ENCODE measurements at places on chromosomes 6 and 20. TPM values are rescaled to one million over a fixed set of nuclear protein-coding genes. Genes with fewer than 3 reads are reported as not detected.
A peak's percentile ranks its signal among the peaks of the same experiment; 100 is the strongest.

The HLA-F gene
- total RNA-seq, result 76.2 TPM

GRCh38 chr20:11246251-11246775 is 572.5 kb upstream of the JAG1 start:
- DNase-seq, result no peak

The HINT3 gene
- 22.3 TPM for total RNA-seq

- no peak for DNase-seq
Observed at GRCh38 chr6:156850353-156850752, 73.2 kb downstream of the ARID1B start.

The NNAT gene
- total RNA-seq, result 14.6 TPM

DNA sequence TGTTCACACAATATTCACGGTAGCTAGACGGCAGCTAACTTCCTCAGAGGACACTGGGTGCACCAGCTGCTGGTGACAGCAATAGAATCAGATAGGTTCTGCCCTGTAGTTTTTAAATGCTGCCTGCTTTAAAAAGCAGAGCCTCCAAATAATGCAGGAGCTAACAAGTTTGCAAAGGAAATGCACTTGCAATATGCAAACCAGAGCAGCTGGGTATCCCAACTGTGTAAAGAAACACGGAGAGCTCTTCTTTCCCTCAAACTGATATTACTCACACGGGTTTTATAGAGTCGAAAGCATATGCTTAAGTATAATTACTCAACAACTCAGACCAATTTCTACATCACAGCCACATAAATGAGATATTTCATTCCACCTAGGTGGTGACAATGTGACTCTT is 432.7 kb downstream of the TFAP2A start:
- DNase-seq, result no peak

DNA sequence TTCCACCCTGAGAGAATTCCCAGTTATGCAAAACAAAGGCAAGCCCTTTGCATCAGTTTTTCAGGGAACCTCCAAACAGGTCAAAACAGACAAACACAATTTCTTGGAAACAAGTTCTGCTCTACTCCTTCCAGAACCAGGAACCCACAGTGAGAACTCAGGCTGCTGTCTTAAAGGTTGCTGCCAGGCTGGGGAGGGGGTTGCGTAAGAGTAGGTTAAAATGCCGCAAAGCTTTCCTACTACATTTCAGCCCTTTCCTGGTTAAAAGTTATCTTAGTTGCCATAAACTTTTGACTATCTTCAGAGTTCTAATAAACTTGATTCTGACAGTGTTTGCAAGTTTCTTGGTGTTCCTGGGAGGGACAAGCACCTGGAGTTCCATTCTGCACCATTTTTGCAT is 33.8 kb downstream of the KPNA5 start:
- no peak for DNase-seq

DNA sequence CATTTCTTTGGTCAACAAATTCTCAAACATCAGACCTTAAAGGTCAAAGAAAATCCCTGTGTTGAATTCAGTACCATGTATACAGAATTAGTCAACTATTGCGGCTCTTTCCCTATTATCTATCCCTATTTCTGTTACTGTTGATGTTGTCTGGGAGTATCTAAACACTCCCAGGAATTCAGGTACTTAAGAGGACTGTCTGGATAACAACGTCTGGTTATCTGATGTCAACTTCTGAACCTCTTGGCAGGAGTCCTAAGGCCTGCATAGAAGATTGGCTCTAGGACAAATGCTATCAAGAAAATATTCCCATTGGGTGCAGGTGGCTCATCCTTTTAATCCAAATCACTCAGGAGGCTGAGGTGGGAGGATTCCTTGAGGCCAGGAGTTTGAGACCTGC is 255.6 kb downstream of the KHDC1L start:
- no peak for DNase-seq

The NRN1 gene
- 9.4 TPM for total RNA-seq

DNA sequence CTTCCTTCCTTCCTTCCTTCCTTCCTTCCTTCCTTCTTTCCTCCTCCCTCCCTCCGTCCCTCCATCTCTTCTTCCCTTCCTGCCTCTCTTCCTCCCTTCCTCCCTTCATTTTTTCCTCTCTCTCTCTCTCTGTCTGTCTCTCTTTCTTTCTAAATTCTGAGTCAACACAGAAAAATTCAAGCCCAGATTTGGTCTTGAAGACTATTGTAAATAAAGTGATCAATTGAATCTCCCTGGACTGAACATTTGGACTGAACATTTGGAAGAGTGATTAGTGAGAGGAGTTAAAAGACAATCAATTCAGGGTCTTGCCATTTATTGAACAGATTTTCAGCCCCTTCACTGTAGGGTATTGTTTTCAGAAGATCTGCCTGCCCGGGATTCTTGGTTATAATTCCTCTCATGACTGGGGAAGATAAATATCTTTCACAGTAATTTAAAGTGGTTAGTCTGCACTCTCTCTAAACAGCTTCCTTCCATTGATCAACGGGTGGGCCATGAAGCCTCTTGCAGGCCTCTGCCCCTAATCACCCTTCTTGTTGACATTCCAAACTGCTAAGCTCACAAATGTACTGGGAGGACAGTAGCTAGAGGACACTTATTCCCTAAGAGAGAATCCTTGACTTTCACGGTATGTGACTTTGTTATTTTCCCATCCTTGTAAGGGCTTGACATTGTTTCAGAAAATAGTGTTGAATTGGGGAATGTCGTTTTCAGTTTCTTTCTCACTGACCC is 101.7 kb upstream of the BMP2 start:
- DNase-seq, result no peak

The VWA7 gene
- 14.2 TPM for total RNA-seq

GRCh38 chr6:55016261-55016660 is 158.1 kb upstream of the HCRTR2 start:
- DNase-seq, result no peak

DNA sequence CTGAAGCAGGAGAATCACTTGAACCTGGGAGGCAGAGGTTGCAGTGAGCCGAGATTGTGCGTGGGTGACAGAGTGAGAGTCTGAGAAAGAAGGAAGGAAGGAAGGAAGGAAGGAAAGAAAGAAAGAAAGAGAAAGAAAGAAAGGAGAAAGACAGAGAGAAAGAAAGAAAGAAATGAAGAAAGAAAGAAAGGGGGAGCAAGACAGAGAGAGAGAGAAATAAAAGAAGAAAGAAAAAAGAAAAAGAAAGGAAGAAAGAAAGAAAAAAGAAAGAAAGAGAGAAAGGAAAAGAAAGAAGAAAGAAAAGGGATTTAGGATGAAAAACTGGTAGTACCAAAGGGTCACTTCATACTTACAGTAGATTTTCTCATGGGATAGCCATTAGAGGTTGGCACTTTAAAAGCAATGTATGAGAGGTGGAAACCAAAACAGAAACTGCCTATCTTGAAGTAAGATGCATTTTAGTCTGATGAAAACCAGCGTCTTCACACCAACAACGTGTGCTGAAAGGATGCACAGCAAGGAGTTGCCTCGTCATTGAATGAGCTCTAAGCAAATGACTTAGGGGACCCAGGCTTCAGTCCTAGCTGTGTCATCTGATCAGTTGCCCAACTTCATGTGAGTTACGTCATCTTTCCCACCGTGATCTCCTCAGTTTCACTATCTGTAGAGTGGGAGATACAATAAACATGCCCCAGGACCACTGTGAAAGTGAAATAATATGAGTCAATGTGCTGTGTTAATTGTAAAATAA is 133.9 kb upstream of the NEDD9 start:
- no peak for DNase-seq

DNA sequence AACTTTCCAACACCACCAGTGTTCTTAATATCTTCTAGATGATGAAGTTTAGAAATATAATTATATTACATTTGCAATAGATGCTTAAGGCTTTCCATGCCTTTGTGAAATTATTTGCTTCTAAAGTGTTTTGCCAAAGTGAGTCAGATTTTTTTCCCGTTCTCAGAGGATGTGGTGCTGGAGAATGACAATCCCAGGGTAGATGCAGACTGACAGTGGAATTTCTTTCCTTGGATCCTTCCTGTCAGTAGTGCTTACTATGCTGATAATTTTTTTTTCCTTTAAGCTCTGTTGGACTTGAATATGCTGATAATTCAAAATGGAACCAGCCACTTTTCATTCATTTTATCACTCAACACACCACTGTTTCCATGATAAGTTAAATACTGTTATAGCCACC is 59.9 kb upstream of the SOX4 start:
- no peak for DNase-seq

GRCh38 chr6:100923481-100924165 is 42.5 kb upstream of the ASCC3 start:
- DNase-seq, result no peak

GRCh38 chr6:96491926-96492325 is 29.7 kb upstream of the UFL1 start:
- DNase-seq, result no peak

DNA sequence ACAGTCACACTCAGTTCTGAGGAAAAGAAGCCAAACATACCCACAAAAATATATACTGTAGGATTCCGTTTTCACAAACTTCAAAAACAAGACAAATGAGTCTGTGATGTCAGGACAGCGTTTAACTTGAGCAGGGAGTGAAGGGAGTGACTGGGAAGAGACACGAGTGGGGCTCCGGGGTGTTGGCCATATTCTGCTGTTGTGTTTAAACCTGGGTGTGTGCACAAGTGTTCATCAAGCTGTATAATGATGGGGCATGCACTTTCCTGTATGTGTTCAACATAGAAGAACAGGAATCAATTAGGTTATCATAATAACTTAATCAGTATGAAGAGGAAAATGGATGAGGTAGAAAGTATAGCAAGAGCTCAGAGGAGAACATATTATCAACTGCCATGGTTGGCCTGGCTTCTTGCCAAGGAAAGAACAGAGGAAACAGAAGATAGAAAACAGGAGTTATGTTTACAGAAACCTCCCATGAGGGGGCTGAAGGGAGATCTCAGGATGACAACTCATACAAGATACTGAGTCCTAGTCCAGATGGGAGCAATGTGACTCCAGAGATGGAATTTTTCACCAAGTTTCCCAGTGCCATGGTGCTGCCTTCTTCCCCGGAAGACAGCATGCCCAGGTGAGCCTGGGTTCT is 15.1 kb upstream of the AFDN start:
- no peak for DNase-seq

- no peak for DNase-seq
Observed at GRCh38 chr6:96704713-96705112, 132.6 kb downstream of the GPR63 start.

- no peak for DNase-seq
Observed at GRCh38 chr20:14134004-14134403, 138.7 kb downstream of the MACROD2 start.

The RAB32 gene
- 30.0 TPM for total RNA-seq

GRCh38 chr6:42428326-42429041 is 23.2 kb downstream of the TRERF1 start:
- peak; percentile 50 for DNase-seq

The SIRPG gene
- 0.28 TPM for total RNA-seq

GRCh38 chr20:46227272-46227767 is 81.0 kb downstream of the CDH22 start:
- no peak for DNase-seq

- DNase-seq, result peak; percentile 76
Observed at GRCh38 chr6:67698534-67698933, 936.5 kb upstream of the ADGRB3 start.

The SLC17A2 gene
- total RNA-seq, result not detected

The CD24 gene
- total RNA-seq, result 62.5 TPM

DNA sequence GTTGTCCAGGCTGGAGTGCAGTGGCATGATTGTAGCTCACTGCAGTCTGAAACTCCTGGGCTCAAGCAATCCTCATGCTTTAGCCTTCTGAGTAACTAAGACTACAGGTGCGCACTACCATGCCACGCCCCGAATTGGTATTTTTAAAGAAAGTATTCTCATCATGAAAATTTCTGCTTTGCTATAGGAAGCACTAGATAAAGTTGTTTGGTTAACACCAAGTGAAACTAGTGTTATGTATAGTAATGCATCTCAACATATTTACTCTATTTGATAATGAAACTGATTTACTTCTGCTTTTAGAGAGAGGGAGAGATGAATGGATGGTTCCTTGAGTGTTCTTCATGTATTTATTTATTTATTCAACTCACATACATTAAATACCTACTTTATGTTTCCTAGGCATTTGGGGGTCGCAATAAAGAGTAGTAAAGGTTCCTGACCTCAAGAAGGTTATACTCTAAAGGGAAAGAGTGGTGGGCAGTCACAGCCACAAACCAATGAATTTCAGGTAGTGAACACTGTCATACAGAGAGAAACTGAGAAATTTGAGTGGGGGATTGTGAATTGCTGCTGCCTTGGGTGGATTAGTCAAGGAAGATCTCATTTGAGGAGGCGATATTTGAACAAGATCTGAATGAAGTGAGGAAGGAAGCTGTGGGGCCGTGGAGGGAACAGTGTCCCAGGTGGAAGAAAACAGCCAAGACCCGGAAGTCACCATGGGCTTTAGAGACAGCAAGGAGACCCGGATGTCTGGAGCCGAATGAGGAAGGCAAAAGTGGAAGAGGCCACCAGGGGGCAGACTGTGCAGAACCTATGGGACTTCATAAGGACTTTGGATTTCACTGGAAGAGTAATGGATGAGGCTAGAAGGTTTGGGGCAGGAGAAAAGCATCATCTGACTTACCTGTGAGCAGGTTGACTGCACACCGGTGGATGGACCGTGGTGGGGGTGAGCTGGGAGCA is 185.6 kb downstream of the TSHZ2 start:
- peak; percentile 19 for DNase-seq

- peak; percentile 76 for DNase-seq
Observed at GRCh38 chr6:155171109-155171746, 92.6 kb upstream of the CLDN20 start.

GRCh38 chr6:71706523-71706922 is 179.8 kb upstream of the RIMS1 start:
- DNase-seq, result no peak

The IL20RA gene
- total RNA-seq, result 4.7 TPM

DNA sequence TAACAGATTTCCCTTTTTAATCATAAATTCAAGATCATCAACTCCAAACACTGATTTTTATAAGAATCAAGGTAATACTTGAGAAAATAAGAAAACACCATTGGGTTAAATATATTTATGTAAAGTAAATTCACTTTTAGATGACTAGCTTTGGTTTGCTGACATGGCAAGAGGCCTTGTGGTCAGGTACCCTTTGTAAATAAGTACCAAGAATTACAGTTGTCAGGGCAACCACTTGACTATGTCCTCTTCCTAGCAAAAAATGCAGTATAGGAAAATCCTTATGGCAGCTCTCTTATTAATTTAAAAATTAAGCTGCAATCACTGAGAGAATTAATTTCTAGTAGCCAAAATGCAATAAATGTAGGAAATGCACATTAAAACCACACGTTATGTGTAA is 153.8 kb downstream of the INSM1 start:
- DNase-seq, result no peak

The CDSN gene
- total RNA-seq, result 0.06 TPM

DNA sequence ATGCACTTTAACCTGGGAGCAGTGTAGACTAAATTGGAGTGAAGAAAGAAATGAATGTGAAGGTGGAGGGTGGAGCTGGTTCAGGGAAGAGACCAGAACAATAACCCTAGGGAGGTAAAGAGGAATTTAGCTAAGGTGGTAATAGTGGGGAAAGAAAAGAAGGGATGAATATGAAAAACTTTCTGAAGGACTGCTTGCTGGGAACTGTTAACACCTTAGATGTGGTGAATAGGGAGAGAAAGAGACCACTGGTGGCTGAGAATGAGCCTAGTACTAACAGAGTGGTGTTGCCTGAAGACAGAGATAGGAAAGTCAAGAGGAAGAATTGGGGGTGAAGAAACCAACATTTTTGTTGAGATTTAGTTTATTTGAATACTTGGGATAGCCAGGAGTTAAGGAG is 78.4 kb upstream of the HS3ST5 start:
- no peak for DNase-seq

Measured in lung (tissue), 17 donors.